SK-MEL-5 (cell line): ENCODE measurements at places on chromosomes 2 and 18.

GRCh38 chr2:162824304-162824703 lies 14.3 kb downstream of the KCNH7 start:
- DNase-seq = no peak

DNA sequence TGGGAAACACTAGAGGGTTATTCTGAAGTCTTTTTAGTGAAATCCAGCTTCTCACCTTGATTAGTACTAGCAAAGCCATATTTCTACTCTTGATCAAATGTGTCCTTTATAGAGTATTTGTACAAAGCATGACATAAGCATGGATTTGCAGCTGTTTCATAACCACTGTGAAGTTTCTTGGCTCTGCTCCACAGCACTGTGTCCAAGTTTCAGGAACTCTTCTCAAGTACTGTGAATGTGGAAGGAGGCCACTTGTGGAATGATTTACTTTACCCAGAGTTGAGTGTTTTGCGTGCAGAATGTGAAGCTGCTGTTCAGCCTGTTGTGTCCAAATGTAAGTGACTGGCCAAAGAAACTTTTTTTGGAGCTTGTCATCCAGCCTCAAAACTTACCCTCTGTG lies 16.2 kb upstream of the MAPRE2 start:
- no peak for DNase-seq

GRCh38 chr2:84832772-84833461 lies 48.0 kb downstream of the TRABD2A start:
- DNase-seq = no peak

DNA sequence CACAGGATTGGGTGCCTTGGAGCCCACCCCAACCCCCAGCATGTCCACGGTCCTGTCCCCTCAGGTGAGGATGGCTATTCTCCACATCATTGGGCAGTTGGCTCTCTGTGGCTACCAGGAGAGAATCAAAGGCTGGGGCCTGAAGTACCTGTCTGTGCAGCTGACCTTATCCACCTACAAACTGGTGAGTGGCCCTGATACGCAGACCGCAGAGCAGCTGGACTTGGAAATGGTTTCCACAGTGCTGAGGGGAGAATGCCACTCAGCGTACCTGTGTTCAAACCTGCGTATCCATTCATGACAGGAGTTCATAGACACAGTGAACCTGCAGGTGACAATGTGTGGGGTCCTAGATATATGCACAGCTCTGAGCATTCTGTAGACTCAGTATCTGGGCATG lies 21.6 kb downstream of the MROH2A start:
- DNase-seq = no peak

- DNase-seq = no peak
Measured at GRCh38 chr2:240886023-240886565, 9.9 kb downstream of the MAB21L4 start.

GRCh38 chr2:66490588-66491001 lies 55.7 kb downstream of the MEIS1 start:
- no peak for DNase-seq

DNA sequence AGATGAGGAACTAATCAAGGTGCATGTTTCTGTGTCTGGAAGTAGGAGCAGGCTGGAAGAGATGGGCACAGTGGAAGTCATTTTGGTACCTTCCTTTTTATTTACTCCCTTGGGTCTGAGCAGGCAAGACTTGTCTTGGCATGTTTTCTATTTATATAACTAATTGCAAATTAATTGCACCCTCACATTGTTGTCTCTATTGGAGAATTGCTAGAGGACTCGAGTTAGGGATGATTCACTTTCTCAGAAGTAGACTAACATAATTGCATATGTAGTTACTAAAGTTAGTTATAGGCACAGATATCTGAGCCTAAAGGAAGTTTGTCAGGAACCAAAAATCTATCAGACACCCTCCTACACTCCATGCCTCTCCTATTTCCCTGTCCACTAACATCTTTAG lies 92.8 kb upstream of the NRP2 start:
- no peak for DNase-seq

DNA sequence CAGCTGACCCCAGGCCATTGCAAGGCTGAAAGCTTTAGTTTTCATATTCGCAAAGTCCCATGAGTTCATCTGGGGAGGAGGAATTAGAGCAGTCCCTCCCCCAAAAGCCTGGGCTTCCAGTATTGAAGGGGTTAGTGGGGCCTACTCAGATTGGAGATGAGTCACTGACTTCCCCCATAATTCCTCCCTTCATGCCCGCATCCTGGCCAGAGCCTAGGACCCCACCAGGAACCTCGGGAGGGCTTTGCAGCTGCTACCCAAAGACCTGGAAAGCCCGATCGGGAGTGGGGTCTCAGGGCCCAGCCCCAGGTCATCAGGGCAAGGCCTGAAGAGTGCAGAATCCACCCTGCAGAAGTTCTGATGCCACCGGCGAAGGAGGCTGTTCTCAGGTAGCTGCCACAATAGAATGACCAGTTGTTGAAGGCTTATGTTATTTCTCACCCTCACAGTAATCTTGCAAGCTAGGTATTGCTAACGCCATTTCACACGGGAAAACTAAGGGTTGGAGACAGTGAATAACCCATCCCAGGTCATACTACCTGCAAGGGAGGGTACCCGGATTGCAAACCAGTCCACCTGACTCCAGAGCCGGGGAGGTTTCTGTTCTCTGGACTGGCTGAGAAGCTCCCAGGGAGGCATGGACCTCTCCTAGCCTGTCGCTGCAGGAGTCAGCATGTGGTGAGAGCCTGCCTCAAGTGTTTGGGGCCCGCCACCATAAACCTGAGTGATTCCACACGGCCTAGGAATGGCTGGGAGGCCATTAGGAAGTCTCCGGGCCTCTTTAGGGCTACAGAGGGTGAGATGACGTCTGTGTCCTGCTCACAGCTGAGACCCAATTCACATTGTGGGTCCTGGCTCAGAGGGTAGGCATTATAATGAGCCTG lies 5.8 kb upstream of the ARID5A start:
- no peak for DNase-seq

GRCh38 chr2:99399063-99399462 lies 61.9 kb downstream of the EIF5B start:
- DNase-seq = peak; percentile 61

- no peak for DNase-seq
Measured at GRCh38 chr18:55534547-55534946, 53.4 kb downstream of the TCF4 start.

- no peak for DNase-seq
Measured at GRCh38 chr18:22166069-22166950, 3.1 kb upstream of the GATA6 start.

GRCh38 chr2:31137211-31138036 lies 816 bp downstream of the GALNT14 start:
- DNase-seq = peak; percentile 7

- peak; percentile 98 for DNase-seq
Measured at GRCh38 chr2:11743846-11744553, 2.4 kb upstream of the LPIN1 start.

DNA sequence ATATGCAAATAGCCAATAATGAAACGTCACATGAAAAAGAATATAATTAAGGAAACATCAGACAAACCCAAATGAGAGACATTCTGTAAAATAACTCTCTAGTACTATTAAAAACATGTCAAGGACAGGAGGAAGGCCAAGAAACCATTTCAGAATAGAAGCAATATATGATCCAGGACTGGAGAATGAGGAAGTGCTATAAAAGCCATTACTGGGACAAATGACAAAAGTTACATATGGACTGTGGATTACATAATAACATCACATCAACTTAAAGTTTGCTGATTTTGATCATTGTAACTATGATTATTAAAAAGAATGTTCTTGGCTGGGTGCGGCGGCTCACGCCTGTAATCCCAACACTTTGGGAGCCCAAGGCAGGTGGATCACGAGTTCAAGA lies 81.3 kb downstream of the CRACDL start:
- no peak for DNase-seq

GRCh38 chr2:8049851-8050571 lies 631.8 kb upstream of the ID2 start:
- no peak for DNase-seq

DNA sequence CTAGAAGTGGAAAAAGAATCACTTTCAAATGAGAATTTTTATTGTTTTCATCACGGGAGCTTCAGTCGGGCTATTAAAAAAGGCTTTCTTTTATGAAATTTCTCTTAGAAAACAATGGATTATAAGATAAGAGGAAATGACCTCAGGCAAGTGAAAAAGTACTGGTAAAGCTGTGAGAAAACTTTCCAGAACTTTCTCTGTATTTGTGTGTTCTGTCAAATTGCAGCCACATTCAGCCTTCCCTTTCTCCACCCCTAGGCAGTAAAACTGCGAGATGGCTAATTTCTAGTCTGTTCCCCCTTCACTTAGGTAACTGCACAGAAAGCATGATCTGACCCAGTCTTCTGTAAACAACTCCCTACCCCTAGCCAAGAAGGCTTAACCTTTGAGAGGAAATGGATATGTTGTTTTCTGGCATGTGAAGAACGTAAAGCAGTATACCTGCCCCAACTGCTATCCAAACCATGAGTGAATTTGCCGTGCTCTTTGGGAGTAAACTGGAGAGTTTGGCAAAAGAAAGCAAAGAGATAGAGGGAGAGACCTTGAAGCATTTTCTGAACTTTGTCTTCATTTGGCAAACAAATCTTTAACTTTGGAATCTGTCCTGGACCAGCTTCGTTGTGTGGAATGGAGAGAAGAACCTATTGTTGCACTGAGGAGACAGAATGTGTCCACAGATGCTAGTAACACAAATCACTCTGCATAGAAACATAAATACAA lies 105.4 kb downstream of the ETAA1 start:
- DNase-seq = no peak

DNA sequence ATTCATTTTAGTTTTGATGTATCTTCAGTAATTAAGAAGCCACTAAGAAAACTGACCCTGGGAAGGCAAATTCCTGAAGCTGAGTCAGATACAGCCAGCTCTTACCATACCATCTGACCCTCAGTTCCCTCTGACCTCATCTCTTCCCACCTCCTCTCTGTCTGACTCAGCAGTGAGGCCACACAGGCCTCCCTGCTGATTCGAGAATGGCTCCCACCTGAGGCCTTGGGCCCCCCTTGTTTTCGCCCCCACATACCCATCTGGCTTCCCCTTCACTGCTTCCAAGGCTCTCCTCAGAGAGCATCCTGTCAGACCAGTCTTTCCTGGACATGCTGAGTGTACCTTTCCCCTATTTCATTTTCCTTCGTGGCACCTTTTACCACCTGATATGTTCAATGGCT lies 71.0 kb upstream of the CYP1B1 start:
- DNase-seq = peak; percentile 28

GRCh38 chr2:40178171-40178778 lies 273.6 kb downstream of the SLC8A1 start:
- DNase-seq = no peak

DNA sequence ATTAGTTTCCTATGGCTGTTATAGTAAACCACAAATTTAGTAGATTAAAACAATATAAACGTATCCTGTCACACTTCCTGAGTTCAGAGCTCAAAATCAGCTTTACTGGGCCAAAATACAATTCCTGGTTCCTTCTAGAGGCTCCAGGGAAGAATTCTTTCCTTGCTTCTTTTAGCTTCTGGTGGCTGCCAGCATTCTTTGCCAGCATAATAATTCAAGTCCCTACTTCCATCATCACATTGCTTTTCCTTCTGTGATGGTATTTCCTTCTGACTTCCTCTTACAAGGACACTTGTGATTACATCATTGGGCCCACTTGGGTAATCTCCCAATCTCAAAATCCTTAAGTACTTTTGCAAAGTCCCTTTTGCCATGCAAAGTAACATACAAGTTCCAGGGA lies 40.6 kb downstream of the MOB4 start:
- DNase-seq = no peak

DNA sequence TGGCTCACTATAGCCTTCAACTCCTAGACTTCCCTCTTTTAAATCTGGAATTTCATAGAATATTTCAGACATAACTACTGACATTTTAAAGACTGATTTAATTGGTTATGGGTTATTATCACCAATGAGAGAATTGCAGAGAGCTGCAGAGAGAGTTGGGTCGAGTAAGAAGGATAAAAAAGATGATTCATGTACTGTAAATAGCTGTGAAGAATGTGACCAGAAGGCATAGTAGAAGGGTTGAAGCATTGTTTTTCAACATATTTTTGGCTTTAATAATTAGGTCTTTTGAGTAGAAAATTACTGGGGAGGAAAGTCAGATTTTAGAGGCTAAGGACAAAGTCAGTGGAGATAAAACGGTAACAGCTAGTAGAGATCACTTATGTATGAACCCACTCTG lies 503.2 kb upstream of the SLC8A1 start:
- DNase-seq = no peak

DNA sequence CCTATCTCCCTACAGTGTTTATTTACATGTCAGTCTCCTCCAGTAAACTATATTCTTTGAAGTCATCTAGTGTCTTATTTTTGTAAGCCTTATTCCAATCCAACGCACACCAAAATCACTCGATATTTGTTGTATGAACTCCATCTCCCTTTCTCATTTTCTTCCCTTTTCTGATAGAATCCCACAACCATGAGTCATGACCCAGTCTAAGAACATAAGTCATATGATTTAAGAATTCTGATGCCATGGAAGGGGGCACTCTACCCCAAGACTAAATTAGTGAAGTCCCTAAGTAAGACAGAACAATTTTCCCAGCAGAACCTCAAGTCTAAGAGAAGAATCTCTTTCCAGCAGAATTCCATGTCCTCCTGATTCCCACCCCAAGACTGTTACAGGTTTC lies 5.4 kb downstream of the CHMP3 start:
- no peak for DNase-seq

- peak; percentile 22 for DNase-seq
Measured at GRCh38 chr2:186595219-186595618, 5.4 kb downstream of the ITGAV start.

GRCh38 chr2:39451954-39452353 lies 14.9 kb upstream of the MAP4K3 start:
- DNase-seq = no peak

GRCh38 chr2:230097841-230098240 lies 29.1 kb upstream of the SLC16A14 start:
- DNase-seq = no peak

- no peak for DNase-seq
Measured at GRCh38 chr2:120678251-120678650, 57.4 kb upstream of the GLI2 start.

- DNase-seq = no peak
Measured at GRCh38 chr2:3703757-3704355, 481 bp downstream of the DCDC2C start.

GRCh38 chr2:109707281-109708147 lies 86.6 kb upstream of the RGPD5 start:
- no peak for DNase-seq

DNA sequence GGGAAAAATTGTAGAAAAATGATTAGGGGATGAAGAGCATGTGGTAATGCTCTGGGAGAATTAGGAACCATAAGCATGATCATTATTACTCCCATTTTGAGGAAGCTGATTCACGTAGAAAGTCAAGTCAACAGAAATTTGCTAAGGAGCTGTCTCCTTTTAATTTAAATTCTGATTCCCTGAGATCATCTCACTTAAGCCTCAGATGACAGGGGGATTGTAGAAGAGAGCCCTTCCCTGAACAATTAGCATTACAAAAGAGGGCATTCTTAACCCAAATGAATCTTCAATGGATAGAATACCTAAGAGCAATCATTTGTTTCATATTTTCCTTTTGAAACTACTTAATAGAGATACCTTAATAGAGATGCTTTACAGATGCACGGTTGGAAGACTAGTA lies 267.9 kb downstream of the NYAP2 start:
- no peak for DNase-seq
